Fibroblast of the conjunctiva (primary cell): ENCODE measurements at places on chromosomes 6 and 20.

DNA sequence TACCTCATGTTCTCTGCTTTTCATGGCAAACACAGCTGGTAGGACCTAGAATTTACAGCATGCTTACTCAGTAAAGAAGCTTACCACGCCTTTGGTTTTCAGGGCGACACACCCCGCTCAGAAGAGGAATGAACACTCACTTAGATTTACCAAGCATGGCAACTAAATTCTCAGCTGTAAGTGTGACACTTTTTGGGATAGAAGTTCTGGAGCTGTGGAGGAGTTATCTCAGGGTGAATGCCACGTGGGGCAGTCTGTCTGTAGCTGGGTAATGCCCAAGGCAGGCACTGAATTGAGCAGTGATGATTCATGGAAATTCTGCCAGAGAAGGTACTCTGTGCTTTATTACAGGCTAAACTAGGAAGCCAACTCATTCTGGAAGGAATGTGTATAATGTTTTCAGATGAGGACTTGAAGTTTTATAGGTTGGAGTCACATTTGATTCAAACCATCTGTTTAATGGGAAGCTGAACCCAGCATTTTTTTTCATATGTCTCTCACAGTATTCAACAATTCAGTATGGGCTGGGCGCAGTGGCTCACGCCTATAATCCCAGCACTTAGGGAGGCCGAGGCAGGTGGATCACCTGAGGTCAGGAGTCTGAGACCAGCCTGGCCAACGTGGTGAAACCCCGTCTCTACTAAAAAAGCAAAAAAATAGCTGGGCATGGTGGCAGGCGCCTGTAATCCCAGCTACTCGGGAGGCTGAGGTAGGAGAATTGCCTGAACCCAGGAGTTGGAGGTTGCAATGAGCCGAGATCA is 3.5 kb upstream of the PRIM2 start:
- DNase-seq, result peak; percentile 98

DNA sequence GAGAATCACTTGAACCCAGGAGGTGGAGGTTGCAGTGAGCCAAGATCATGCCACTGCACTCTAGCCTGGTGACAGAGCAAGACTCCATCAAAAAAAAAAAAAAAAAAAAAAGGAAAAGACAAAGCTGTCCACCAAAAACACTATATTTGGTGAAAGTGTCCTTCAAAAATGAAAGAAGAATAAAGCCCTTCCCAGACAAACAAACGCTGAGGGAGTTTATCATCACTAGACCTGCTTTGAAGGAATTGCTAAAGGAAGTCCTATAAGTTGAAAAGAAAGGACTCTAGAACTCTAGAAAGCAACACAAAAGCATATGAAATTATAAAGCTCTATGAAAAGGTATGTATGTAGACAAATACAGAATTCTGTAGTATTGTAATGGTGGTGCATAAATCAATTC is 98.8 kb downstream of the SEL1L2 start:
- DNase-seq, result no peak

DNA sequence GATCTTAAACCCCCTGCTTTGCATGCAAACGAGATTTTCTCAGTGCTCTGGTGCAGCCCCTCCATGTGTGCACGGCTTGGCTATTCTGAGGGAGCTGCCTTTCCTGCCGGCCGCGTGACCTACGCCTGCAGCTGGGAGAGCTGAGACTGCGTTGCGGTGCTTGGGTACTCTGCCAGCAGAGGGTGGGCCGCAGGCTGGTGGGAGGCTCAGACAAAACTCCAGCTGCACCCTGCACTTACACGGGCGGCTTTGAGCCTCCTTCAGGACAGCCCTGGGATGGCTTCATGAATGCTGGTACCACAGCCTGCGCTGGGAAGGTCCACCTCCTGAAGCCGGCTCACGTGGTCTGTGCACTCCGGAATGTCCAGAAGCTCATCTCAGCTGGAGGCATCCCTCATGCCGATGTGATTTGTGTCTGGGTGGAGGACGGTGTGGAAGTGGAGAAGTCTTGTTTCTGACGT is 223.7 kb downstream of the DLL1 start:
- no peak for DNase-seq

GRCh38 chr6:87784690-87785089 is 82.7 kb upstream of the AKIRIN2 start:
- DNase-seq, result no peak

DNA sequence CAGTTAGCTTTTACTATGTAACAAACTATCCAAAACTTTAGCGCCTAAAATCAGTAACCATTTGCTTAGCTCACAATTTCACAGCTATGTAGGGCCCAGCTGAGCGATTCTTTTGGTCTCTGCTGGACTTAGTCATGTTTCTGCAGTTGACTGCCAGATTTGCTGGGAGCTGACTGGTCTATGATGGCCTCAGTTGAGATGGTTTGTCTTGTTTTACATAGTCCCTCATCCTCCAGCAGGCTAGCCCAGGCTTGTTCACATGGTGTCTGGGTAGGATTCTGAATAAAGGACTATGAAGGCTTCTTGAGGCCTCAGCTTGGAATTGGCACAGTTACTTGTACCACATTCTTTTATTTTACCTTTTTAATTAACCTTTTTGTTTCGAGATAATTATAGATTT is 247.8 kb upstream of the CHD6 start:
- no peak for DNase-seq

GRCh38 chr6:30800871-30801270 is 56.5 kb upstream of the IER3 start:
- no peak for DNase-seq

- DNase-seq, result no peak
Observed at GRCh38 chr6:168116975-168117899, 38.2 kb upstream of the FRMD1 start.

DNA sequence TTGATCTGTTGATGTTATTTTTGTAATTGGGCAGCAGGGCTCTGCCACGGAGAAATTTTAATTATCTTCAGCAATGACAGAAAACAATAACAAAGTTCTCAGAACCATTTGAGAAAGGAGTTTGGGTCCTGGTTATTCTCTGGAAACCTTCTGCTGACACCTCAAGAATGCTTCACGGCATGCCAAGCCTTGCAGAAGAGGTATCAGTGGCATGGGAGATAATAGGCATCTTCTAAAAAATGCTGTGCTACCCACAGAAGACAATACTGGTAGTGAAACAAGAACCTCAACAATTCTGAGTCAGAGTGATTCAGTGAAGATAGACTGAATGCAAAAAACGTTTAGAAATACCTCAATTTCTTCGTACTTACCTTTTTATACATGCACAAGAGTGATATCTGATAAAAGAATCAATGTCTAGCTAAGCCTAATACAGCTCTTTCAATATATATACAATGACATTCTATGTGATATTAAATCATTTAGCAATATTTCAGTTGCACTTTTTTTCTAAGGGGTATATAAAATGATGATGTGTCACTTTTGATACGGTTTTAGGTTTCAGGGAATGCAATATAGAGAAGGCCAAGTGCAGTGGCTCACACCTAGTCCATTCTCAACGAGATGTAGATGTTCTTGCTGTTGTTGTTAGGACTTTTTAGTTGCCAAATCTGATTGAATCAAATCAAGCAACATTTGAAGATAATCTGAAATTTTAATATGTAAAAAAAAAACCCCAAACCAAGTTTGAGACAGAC is 110.4 kb upstream of the COL21A1 start:
- no peak for DNase-seq

GRCh38 chr6:94095961-94096360 is 676.6 kb upstream of the EPHA7 start:
- no peak for DNase-seq

DNA sequence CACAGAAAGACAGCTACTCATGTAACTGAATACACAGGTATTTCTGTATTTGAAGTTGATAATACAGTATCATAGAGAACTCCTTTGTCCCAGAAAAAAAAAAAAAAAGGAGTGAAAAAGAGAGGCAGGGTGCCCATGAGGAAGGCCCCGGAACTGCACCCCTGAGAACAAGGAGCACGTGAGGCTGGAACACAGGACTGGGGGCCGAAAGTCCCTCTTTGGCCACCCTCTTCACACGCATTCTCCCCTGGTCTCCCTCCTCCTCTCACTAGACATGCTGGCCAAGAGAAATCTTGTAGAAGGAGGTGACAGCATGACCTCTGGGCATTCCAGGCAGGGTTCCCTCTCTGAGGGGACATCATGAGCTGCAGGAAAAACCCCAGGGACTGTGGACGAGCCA is 62.7 kb upstream of the TRAF3IP2 start:
- no peak for DNase-seq

DNA sequence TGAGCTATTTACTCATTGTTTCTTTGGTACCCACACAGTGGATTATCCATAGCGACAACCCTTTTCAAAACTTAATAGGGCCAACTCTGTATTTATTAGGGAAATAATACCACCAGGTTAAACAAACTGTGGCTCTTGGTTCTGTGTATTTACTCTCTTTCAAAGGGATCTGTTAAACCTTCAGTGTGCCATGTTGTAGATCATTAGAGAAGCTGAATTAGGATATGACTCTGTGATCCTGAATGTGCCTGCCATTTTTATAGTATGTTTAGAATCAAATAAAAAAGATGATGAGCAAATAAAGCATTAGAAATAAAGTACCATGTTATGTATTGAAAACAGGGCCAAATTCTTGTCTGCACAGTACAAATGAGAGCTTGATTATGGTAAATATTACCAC is 25.0 kb upstream of the SLC35D3 start:
- no peak for DNase-seq

DNA sequence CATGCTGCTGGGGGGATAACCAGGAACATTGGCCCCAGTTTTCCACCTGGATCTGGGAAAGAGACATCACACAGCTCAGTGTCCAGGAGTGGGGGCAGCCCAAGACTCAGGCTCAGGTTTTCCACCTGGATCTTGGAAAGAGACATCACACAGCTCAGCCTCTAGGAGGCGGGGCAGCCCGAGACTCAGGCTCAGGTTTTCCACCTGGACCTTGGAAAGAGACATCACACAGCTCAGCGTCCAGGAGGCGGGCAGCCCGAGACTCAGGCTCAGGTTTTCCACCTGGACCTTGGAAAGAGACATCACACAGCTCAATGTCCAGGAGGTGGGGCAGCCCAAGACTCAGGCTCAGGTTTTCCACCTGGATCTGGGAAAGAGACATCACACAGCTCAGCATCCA is 361.6 kb downstream of the THBS2 start:
- DNase-seq, result no peak

DNA sequence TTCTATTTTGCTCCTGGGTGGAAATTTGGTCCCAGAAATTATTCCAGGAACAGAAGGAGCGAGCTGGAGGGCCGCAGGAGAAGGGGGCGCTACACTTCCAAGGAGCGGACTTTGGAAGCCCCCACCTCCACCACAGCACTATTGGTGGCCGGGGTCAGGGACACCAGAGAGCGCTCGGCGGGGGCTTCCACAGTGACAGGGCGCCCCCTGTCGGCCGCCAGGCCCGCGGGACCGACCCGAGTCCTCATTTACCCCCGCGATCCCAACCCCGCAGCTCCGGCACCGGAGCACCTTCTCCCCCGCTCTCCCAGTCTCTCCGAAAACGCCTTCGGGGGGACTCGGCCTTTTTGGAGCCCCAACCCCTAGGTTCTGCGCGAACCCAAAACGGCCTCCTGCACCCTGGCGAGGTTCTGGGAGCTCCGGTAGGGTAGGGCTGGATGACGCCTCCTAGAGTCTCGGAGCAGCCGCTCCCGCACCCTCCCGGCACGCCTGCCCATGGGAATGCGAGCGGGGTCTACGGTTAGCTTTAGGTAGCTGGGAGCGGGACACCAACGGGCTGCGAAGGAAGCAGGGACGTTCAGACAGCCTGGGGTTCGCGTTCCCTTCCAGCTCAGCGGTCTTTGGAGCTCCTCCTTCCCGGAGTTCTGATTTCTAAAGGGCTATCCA is 2.4 kb upstream of the FOXA2 start:
- no peak for DNase-seq

DNA sequence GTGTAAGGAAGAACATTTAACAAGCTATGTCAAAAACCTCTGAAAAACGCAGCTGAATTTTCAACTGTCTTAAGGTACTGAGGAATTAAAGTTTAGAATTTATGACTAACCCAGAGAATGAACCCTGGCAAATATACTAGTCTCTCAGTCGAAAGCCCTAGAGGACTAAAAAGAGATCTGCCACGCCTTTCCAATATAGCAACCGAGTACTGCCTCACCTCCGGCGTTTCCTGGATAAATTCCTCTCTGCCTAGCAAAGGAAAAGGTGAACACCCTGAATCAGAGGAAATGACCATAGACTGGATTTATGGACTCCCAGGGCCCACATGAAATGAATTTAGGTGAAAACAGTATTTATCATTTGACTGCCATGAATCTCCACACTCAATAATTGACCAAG is 12.0 kb upstream of the OR2B2 start:
- DNase-seq, result no peak

DNA sequence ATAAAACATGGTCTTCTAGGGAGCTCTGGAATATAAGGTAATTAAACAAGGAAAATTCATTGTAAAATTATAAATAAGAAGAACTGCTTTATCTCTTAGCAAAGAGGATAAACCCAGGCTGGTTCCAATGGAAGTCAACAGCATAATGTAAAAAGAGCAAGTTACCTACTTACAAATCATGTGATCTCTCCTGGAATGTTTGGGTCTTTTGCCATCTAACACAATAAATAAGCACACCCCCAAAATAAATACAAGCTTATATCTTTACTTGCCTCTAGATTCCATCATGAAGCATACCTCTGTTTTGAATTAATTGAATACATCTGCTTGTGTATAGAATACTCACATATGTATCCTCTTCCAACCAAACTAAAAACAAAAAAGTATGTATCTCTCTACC is 2.5 kb upstream of the PHACTR1 start:
- DNase-seq, result no peak

- DNase-seq, result no peak
Observed at GRCh38 chr6:142914937-142915697, 29.9 kb downstream of the HIVEP2 start.

GRCh38 chr6:6230286-6230685 is 90.2 kb downstream of the F13A1 start:
- DNase-seq, result no peak

- no peak for DNase-seq
Observed at GRCh38 chr6:549906-550305, 107.0 kb downstream of the HUS1B start.

DNA sequence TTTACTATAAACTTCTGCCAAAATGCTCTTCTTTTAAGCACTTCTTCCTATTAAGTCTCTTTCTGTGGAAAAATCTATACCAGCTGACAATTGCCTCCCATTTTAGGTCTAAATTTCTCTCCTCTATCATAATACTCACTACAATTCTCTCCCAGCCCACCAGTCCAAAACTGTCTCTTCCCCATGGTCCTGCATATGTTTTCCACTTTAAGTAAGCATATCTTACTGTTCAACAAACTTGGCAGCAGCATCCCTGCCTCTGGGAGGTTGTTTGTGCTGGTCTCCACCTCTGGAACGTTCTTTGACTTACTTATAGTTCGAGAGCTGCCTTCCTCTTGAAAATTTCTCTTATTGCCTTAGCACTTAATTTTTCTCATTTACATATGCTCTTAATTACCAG is 180.5 kb downstream of the COL12A1 start:
- no peak for DNase-seq

- DNase-seq, result no peak
Observed at GRCh38 chr6:15881150-15881549, 218.3 kb upstream of the DTNBP1 start.
